ENCODE measurements at places on chromosomes 11 and 22.

DNA sequence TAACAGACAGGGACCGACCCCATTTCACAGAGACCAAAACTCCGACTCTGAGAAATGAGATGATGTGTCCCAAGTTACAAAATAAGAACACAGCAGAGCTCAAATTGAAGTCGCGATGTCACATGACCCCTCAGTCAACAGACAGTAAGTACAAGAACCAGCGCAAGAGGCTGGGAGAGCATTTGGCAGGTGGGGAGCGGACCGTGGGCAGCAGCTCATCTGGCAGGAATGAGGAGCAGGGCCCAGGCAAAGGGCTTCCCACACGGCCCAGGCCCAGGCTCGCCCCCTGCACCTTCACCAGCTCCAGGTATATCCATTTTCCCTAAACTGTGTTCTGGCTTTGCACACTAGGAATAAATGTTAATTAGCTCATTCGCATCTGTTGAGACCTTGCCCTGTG lies 34.3 kb downstream of the SCUBE1 start:
- no peak for DNase-seq

DNA sequence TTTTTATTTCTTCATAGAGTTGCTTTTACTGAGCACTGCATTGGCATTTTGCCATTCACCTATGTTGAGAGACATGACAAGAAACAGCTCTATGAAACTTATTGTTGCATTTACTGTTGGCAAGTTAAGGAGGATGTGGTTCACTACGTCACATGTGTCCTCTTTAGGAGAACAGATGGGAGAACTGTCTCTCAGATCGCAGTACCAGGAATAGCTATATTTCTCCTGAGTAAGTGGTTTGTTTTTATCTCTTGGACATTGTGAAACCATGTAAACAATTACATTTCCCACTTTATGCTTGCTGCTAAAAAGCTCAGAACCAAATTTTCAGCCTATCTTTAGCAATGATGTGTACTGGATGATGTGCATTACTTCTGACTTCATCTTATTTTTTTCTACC lies 34.8 kb upstream of the PSMA1 start:
- DNase-seq: no peak

DNA sequence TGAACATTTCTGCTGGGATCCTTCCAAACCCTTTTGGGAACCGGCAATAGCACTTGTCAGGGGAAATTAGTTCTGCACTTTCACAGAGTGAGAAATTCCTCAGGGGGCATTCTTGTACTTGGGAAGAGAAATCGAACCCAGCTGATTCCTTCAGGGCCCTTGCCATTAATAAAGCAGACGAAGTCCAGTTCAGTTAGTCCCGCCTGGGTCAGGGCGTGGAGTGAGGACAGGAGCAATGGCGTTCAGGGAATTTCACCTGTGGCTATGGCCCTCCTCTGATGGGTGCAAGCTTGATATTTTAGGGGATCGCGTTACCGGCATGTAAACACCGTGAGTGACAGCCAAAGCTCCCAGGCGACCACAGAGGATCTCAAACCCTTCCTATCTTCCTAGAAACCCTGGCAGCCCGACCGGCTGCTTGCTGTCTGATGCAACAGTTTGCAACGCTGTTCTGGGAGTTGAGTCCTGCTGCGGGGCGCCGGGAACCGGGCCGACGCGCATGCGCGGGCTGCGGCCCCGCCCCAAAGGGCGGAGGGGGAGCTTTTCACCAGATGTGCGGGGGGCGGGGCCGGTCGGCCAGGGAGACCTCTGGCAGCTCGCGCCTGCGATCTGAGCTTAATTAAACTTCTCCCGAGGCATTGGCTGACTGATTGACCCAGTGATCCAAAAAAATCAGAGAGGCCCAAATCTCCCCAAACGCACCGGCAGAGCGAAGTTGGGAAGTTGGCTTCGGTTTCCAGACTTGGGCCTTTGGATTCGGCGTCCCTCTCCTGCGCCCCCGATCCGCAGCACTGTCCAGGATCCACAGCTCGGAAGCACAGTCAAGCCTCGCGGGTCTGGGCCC lies 34.3 kb upstream of the CREB3L1 start:
- peak; percentile 96 for DNase-seq

DNA sequence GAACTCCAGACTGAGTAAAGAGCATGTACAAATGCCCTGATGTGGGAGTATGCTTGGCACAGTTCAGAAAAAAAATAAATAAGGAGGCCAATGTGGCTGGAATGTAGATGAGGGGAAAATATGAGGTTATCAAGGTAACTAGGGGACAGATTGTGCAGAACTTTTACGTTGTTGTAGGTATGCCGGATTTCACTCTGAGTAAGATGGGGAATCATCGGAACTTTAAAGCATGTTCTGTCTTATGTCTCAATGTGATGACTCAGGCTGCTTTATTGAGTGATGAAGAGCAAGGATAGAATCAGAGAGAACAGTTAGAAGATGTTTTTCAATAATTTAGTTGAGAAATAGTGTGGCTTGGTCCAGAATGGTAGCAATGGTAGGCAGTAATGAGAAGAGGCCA lies 130.4 kb downstream of the C11orf87 start:
- DNase-seq: no peak

DNA sequence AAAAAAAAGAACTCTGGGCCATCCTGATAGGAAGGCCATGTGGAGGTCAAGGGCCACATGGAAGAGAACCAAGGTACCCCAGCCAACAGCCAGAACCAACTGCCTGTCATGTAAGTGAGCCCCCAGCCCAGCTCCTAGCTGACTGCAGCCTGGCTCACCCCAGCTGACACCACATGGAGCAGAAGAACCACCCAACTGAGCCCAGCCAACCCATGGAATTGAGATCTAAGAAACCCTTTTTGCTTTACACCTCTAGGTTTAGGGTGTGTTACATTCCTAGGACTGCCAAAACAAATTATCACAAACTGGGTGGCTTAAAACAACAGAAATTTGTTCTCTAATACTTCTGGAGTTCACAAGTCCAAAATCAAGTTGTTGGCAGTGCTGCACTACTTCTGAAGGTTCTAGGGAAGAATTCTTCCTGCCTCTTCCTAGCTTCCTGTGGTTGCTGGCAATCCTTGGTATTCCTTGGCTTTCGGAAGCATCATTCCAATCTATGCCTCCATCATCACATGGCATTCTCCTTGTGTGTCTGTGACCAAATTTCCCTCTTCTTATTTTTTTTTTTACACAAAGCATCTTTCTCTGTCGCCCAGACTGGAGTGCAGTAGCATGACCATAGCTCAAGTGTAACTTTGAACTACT lies 4.4 kb downstream of the C11orf86 start:
- DNase-seq: no peak

DNA sequence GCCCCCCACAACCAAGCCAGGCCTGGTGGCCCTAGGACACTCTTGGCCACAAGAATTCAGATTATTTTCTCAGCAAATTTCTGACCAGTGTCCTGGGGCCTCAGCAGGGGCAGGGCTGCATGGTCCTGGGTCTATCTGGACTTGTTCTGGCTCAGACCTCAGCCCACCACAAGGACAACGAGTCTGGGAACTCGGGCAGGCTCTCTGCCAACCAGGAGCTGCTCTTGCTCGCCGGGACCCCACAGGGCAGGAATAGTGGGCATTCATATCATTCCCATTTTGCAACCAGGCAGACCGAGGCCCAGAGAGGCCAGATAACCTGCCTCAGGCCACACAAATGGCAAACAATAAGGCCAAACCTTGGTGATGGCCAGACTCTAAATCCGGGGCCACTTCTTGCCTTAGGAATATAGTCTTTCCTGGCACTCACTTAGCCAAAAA lies 75.4 kb upstream of the WNT7B start:
- DNase-seq: no peak

GRCh38 chr22:31683181-31684105 lies 21.4 kb upstream of the PISD start:
- DNase-seq: no peak

- DNase-seq: peak; percentile 40
These were observed 9.1 kb upstream of the OR10D3 start for GRCh38 chr11:124174001-124174583.

- no peak for DNase-seq
These were observed 35.9 kb upstream of the NAV2 start for GRCh38 chr11:19676475-19677380.

- no peak for DNase-seq
These were observed 47.0 kb downstream of the KCNC1 start for GRCh38 chr11:17781626-17782025.

GRCh38 chr11:28619846-28620540 lies 511.8 kb downstream of the METTL15 start:
- no peak for DNase-seq

DNA sequence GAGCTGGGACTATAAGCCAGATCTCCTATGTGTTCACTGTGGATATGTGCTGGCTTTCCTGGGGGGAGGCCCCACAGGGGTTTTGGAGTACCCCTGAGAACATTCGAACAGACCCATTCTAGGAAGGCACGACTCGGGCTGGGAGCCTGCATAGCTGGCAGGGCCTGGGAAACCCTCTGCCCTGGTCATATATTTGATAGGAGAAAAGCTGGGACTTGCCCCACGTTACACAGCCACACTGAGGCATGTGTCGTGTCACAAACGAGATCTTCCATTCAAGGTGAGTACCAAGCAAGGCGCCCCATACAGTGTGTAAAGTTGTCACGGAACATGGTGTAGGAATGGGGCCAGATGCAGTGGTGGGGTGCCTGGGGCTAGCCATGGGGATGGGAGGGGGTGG lies 11.2 kb downstream of the MYO7A start:
- DNase-seq: no peak

DNA sequence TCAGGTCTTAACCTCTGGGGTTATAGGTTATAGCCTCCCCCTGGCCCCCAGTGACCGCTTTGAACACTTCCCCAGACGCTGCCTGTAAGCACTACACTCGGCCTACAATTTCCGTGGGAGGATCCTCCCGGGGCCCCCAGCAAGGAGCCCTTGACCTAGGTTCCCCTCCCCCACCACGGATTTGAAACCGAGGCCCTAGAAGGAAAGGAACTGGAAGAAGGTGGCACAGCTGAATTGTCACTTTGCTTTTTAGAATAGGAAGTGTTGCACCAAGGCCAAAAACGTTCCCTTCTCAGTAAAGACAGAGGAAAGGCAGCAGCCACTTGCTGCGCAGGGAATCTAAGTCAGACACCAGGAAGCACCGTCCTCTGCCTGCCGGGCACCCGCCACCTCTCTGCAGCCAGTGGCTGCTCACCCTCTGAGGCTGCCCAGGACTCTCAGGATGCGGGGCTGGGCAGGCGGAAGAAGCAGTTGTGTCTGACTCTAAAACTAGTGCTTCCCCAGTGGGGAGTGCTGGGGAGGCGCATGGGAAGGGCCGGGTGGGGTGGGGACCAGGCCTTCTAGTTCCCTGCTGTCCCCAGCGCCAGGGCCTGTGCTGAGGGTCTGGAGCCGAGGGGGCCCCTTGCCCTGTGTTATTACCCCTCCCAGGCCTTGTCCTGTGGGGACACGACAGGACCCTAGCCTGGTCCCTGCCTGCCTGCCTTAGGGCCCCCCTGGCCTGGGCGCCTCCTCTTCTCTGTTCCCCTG lies 7.9 kb upstream of the FLRT1 start:
- DNase-seq: no peak

DNA sequence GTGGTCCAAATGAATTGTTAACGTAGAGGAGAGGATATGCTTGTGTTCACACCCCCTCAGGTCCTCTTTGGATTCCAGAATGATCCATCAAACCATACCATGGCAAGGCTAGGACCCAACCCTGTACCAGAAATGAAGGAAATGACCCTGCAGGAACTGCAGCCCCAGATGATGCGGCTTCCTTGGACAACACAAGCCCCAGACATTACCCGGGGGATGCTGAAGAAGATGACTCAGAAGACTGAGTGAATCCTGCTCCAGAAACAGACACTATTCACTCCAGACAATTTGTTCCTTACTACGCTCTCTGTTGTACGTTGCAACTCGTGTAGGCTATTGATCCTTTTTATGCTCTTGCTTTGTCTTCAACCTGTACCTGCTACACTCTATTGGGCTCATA lies 15.2 kb upstream of the MTMR2 start:
- DNase-seq: no peak

GRCh38 chr11:109752212-109752825 lies 330.3 kb downstream of the C11orf87 start:
- DNase-seq: no peak

All from RKO (cell line).